Epithelial cell of esophagus (primary cell): ENCODE measurements at places on chromosomes 2 and 18.

GRCh38 chr2:105330681-105331375, 1.3 kb upstream of the TGFBRAP1 start:
- no peak for DNase-seq

DNA sequence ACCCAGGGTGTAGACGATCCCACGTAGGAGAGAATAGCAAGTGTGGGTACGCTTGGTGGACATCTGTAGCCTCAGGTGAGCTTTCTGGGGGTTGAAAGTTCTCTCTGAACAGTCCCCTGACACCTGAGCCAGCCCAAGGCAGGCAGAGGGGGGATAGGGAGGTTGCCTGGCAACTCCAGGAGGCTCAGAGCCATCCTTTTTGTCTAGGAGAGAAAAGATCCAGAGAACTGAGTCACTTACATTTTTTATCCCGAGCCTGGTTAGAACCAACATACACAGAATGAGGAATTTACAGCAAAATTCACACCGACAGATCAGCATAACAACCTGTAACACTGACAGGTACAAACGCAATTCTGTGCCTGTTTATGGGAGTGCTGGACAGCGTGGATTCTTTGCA, 113.2 kb downstream of the SH3BP4 start:
- DNase-seq = no peak

DNA sequence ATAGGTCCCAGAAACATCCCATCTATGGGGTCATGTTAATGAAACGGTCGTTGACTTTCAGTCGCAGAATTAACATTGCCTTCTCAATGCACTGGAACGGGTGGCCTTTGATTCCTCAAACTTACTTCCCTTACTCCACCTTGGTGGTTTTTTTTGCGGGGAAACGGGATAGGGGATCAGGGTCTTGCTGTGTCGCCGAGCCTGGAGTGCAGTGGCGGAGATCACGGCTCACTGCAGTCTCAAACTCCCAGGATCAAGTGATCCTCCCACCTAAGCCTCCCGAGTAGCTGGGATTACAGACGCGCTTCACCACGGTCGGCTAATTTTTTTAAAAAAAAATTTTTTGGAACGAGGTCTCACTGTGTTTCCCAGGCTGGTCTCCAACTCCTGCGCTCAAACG, 754 bp downstream of the ATG16L1 start:
- DNase-seq = no peak

DNA sequence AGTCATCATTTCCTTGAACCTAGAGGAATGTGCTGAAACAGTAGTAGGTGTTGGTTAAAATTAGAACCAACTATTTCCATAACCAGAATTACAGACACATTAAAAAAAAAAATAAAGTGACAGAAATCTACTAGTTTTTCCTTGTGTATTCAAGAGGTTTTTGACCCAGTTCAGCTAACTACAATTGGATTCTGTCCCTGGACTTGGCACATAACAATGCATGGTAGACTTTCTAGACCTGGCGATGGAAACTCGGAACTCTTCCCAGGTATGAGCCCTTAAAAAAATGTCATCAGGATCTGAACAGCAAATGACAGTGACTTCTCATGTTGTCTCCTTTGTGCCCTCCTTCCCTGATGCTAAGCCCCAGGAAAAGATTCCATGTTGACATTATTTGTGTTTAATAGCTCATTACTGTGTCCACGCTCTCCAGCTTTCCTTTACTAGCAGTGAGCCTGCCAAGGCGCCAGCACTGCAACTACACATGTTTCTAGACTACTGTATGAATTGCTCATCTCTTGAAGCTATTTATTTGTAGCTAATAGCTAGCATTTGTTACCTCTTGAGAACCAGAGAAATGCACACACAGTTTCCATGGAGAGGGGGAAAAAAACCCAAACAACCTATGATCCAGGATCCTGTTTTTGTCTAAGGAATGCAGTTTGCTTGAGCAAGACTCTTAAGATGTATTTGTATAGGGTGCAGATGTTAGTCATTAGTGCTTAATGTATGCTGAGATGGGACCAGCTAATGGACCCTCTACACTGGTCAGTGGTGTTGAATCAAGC, 148.5 kb downstream of the FMNL2 start:
- no peak for DNase-seq

DNA sequence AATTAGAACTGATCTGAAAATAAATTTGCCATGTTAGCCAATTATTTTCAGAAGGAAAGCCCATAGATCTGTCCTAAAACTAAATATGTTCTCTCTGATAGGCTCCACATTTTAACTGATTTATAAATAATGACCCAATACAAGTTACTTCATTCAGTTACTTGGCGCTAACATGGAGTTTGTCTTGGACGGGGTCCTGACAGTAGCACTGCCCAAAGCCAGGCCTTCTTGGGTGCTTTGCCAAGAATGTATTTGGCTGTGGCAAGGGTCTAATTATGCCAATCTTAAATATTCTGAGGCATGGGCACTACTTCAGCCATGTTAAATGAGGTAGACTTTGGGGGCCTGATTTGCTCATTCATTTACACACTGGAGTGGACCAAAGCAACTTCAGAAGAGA, 135.0 kb upstream of the PKDCC start:
- no peak for DNase-seq

- DNase-seq = no peak
These were observed 57.8 kb downstream of the ACAA2 start for GRCh38 chr18:49755489-49755888.

- DNase-seq = no peak
These were observed 391.0 kb downstream of the SOX11 start for GRCh38 chr2:6083136-6083535.

DNA sequence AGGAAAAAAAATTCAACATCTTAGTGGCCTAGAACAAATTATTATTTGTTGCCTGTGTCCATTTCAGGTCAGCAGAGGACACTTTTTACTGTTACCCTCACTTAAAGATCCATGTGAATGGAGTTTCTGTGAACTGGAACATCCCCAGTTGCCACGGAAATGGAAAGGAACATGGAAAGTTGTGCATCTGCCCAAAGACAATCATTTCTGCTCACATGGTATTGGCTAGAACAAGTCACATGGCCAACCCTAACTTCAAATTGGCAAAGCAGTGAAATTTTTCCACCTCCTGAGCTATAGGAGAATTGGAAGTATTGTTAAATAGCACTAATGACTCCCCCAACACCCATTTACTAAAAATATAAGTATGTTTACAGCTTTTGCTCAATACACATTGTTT, 71.2 kb upstream of the CCBE1 start:
- DNase-seq = no peak

DNA sequence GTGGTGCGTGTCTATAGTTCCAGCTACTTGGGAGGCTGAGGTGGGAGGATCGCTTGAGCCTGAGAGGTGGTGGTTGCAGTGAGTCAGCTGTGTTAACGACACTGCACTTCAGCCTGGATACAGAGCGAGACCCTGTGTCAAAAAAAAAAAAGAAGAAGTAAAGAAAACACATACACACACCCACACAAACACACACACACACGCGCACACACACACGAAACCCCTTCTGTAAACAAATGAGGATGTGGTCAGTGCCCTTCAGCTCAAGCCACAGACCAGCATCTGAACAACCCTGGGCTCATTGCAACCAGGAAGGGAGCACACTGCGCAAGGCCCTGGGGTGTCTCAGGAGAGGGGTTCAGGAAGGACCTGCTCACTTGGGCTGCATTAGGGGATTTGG, 47.9 kb upstream of the KCNF1 start:
- no peak for DNase-seq

GRCh38 chr2:240595381-240596079, 9.0 kb downstream of the CAPN10 start:
- DNase-seq = peak; percentile 37

DNA sequence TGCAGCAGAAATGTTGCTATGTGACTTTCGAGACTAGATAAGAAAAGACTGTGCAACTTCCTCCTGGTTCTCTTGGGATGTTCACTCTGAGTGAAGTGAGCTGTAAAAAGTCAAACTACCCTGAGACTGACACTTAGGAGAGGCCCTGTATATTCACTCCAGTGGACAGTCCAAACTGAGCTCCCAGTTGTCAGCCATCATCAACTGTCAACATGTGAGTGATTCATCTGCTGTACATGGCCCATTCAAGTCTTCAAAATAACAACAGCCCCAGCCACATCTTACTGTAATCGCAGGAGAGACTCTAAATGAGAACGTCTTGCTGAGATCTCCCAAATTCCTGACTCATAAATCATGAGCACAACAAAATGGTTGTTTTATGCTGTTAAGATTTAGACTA, 8.5 kb upstream of the UNC80 start:
- peak; percentile 1 for DNase-seq

DNA sequence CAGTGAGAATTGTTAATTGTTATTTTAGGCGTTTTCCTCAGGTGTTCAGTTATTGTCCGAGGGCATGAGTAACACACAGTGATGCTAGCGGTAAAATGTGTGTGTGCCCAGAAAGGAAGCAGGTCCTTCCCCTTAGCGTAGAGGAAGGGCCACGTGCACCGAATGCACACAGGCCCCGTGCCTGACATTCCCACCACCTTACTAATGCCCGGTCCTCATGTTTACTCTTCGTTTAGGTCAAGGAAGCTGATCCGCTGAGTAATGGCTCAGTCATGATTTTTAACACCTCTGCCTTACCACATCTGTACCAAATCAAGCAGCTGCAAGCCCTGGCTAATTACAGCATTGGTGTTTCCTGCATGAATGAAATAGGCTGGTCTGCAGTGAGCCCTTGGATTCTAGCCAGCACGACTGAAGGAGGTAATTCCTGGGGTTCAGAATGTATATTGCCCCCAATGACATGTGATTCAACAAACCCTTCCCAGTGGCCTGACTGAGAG, 76.7 kb downstream of the MERTK start:
- peak; percentile 99 for DNase-seq

GRCh38 chr18:22753130-22753831, 179.8 kb upstream of the RBBP8 start:
- DNase-seq = no peak

DNA sequence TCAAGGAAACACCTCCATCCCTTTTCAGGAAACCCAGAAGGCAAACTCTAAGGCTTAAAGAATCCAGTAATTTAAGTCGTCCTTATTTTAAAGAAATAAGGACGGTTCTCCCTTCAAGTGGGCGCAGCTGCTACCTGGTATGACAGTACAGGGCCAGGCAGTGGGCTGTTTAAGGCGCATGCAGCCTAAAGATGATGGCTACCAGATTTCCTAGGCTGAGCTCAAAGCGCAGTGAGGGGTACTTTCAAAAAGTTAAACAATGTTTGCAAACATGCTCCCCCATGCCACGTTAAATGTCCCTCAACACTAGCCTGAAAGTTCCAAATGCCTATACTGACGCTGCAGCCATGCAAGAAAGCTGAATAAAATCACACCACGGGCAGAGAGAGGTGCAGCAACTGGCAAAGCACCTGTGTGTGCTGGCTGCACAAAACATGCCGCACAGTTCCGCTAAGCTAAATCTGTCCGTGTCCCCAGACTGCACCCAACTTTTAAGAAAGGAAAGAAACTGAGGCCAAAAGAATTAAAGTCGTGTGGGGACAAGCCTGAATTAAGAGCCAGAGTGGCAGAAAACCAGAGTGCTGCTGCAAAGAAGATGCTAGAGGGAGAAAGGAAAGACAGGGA, 583 bp downstream of the HIBCH start:
- peak; percentile 25 for DNase-seq

DNA sequence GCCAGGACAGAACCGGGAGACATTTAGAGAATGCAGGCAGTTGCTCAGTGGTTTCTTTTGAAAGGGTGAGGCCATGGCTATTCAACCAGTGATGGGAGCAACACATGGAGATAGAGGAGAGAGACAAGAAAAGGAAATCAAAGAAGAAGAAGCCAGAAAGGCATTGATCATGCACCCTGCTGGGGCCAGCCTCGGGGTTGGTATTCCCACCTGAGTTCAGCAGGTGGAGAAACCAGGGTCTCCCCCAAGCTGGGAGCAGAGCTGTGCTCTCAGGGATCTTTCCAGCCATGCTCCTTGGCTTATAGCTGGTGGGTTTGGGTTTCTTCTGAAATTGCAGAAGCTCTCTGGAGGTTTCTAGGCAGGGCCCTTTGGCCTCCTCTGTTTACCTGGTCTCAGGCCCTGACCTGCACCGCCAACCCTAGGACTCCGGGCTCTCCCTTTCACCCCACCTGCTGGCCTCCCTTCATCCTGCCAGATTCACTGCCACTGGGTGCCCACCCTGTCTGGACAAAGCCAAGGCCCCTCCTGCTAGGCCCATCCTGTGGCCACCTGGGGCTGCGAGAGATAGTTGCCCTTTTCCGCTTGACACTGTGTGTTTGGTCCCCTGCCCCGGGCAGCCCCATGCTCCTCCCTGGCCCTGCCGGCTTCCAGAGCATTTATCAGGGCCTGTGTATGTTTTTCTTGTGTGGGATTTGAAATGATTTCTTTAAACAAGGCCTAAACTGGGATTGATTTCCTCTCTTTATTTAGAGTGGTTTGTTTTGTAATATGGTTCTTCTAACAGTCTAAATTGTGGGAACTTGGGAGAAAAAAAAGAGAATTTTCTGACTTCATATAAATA, 126.7 kb downstream of the DDX1 start:
- DNase-seq = no peak

- DNase-seq = peak; percentile 52
These were observed 326.5 kb upstream of the THUMPD2 start for GRCh38 chr2:40105593-40105992.

GRCh38 chr2:144166743-144167142, 353.2 kb downstream of the ZEB2 start:
- no peak for DNase-seq

- peak; percentile 26 for DNase-seq
These were observed 17.3 kb upstream of the FEZ2 start for GRCh38 chr2:36615222-36615621.

GRCh38 chr18:9565407-9565806, 49.0 kb downstream of the PPP4R1 start:
- DNase-seq = no peak

- peak; percentile 61 for DNase-seq
These were observed 118.5 kb upstream of the ALPP start for GRCh38 chr2:232260075-232260474.

- DNase-seq = no peak
These were observed 64.6 kb downstream of the NCKAP1 start for GRCh38 chr2:182973441-182974352.

- DNase-seq = no peak
These were observed 216.7 kb downstream of the CDH20 start for GRCh38 chr18:61549889-61550288.
